Activated gamma-delta T cell treated with anti-CD3 and anti-CD28 coated beads, Interleukin-2, amount 50 U/mL, for 16 hours (primary cell): ENCODE measurements at places on chromosomes 6 and 20.

DNA sequence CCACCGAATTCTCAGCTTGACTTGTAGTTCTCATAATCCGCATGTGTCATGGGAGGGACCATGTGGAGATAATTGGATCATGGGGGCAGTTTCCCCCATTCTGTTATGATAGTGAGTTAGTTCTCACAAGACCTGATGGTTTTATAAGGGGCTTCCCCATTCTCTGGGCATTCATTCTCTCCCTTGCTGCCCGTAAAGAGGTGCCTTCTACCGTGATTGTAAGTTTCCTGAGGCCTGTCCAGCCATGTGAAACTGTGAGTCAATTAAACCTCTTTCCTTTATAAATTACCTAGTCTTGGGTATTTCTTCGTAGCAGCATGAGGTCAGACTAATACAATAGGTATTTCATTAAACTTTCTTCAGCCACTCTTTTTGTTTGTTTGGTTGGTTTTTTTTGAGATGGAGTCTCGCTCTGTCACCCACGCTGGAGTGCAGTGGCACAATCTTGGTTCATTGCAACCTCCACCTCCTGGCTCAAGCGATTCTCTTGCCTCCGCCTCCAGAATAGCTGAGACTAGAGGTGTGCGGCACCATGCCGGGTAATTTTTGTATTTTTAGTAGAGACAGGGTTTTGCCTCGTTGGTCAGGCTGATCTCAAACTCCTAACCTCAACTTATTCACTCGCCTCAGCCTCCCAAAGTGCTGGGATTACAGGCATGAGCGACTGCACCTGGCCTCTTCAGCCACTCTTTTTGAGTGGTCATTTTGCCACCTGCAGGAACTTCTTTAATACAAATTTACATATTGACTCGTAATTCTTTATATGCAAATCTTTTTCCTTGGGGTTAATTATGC is 36.3 kb downstream of the GSTA2 start:
- DNase-seq, result no peak

- no peak for DNase-seq
Measured at GRCh38 chr6:39821742-39822532, 29.8 kb downstream of the DAAM2 start.

DNA sequence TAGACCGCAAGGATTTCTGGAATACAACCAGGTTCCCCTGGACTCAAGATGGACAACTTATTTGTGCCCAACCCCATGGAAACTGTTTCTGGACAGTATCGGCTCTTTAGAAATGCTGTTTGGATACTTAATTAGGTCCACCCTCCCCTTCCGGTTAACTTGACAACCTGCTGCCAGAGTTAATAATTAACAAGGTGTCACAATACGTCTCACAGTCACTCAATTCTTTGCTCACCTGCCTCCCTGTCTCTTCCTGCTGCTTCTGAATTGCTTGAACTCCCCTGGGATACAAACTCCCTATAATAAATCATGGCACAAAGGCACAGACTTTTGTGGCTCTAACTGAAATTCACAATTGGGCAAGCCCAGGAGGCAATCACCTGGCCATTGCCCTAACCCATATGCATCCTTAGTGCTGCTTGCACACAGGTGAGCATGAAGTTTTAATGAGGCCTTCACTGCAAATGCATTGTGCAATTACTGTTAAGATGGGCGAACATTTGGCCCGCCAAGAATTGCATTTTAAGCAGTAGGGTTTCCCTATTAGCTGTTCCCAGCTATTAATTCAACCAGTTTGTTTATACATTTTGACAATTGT is 504.4 kb upstream of the NOX3 start:
- no peak for DNase-seq

GRCh38 chr6:53107091-53107490 is 41.5 kb downstream of the GCM1 start:
- DNase-seq, result no peak

- no peak for DNase-seq
Measured at GRCh38 chr20:4089756-4090487, 74.6 kb upstream of the RNF24 start.

GRCh38 chr6:107418118-107418517 is 41.2 kb downstream of the PDSS2 start:
- no peak for DNase-seq

DNA sequence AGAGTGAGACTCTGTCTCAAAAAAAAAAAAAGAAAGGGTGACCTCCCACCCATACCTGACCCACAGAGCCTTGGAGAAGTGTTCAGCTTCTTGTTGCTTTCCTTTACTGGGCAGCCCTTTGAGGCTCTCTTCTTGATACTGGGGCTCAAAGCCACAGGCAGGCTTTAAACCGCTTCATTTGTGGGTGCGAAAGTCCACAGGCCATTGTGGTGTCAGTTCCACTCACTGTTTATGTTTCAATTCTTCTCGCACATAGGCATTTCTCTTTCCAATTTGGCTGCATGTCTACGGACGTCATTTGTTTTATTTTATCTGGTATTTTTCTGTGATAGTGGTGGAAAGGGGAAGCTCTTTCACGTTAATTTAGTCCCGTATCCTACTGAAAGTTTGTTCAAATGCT is 34.6 kb downstream of the PPARD start:
- DNase-seq, result no peak

- DNase-seq, result no peak
Measured at GRCh38 chr20:36998652-36999051, 47.1 kb upstream of the SAMHD1 start.

- no peak for DNase-seq
Measured at GRCh38 chr6:7882505-7883257, 27.9 kb downstream of the TXNDC5 start.

- DNase-seq, result no peak
Measured at GRCh38 chr6:44263354-44264100, 1.8 kb downstream of the NFKBIE start.

DNA sequence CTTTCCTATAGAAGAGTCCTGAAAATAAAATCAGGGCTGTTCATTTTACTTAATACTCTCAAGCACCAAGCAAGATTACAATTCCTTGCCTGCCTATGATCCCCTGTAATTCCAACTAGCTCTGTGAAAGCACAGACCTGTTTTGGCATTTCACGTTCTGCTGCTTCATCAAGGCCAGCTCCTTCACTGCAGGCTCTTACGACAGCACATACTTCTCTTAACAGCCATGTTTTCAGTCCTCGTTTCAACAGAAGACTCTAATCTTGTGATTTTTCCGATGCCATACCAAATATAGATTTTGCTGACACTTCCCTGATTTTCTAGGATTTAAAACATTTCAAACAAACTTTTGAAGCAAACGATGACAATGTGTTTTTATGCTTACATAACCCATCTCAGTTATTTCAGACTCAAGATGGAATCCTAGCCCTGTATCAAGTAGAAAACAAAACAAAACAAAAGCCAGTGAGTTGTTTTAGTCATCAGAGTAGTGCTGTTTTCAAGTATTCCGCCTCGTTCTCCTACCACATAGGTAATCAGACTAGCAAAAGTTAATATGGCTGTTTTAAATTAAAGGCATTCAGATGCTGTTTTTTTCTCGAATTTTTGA is 616.5 kb upstream of the CITED2 start:
- no peak for DNase-seq

DNA sequence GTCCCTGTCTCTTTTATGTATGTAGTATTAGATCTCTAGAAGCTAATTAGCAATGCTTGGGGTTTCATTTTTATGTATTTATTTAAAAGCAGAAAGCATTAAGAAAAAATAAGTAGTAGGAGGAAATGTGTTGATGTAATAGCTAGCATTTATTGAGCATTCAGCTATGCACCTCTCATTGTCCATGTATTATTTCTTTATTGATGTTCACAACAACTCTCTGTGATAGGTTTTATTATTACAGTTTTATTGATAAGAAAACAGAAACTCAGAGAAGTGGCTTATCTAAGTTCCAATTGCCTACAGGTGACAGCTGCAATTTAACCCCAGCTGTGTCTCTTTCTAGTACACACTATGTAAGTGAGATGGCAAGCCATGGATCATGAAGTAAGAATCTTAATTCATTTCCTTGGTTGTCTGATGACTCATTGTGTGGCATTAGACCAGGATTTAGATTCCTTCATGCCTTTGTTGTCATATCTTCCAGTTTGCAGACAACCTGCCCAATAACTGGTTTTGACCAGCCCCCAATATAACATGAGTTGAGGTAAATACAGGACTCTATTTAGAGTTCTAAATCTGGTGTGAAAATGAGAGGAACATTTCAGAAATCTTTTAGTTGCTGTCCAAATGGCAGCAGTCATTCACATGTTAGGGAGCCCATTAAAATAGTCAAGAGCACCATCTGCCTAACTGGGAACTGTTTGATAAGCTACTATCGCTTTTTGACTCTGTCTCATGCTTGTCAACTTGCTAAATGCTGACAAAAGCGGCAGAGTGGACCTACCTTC is 170.8 kb upstream of the PHACTR1 start:
- DNase-seq, result no peak

DNA sequence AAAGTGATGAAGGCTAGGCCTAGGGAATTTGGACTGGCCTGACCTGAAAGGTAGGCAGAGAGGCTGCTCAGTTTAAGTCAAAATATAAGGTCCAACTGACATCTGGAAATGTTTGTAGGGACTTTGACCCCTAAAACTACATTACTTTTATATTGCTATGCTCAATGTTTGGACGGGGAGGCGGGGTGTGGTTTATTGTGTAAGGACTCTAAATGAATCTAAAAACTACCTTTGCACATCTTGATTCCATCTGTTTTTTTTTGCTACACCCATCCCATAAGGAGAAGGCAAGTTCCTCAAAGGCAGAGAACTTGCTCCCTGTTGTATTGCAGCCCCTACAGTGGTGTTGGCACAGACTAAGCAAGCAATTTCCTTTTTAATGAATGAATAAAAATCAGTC is 227.1 kb downstream of the HACE1 start:
- DNase-seq, result no peak

- no peak for DNase-seq
Measured at GRCh38 chr6:6486595-6486994, 101.9 kb upstream of the LY86 start.

GRCh38 chr20:44218446-44218845 is 7.9 kb upstream of the OSER1 start:
- DNase-seq, result no peak

DNA sequence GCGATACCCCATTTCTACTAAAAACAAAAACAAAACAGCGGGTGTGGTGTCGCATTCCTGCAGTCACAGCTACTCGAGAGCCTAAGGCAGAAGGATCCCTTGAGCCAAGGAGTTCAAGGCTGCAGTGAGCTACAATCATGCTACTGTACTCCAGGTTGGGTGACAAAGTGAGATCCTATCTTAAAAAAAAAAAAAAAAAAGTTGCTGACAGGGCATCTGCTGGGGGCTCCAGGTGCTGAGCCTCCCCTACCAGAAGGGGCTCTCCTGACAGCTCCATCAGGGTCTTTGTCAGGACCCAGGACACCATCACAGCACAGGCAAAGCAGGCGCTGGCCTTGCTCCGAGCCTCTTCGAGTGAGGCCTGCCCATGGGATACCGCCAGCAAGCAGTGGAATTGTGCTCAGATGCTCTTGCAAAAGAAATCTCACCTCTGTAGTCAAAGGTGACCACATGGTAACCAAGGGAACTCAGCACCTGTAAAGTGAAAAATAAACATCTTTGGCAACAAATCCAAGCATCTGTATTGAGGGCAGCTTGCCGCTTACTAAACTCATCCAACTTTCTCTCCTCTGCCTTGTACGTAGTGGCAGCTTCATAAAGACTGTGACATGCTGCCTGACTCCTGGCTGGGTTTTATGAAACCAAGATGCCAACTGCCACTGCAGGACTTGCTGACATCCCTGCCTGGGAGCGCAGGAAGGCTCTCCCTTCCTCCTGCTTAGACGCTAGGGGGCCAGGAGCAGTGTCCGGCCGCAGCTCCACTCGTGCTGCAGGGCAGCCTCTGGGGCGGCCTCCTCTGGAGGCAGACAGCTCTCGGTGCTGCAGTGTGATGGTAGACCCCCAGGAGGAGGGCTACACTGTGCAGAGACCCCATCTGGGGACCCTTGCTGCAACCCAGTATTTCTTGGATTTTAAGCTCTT is 66.9 kb downstream of the PYGB start:
- no peak for DNase-seq

- DNase-seq, result no peak
Measured at GRCh38 chr6:10451828-10452509, 37.1 kb upstream of the TFAP2A start.

DNA sequence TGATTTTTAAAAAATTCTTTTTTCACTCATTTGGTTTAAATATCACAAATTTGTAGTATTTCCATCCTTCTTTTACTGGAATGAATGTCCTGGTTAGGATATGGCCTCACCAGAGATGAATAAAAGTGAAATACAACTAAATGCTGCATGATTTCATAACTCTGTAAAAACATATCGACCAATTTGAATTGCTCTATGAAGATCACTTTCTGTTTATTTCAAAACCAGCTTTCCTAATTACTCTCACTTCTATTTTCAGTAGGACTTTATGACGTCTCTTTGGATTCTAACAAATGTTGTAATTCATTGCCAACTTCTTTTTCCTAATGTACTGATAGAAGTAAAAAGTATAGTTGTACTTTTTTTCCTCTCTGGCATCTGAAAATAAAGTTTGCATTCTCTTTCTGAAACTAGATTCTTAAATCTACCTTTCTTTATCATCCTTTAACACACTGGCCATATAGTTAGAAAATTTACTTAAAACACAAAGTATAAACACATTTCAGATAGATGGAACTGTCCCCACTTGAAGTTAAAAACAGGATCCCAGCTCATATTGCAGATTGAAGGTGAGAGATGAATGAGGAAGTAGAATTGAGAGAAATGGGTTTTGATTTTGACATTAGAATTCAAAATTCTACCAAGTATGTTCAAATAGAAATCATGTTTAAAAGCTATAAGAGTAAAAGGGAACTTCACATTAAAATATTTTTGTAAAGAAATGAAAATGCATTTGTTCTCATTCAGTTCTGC is 40.3 kb upstream of the IL20RA start:
- DNase-seq, result no peak

- DNase-seq, result no peak
Measured at GRCh38 chr6:63597141-63598048, 25.1 kb downstream of the LOC128125822 start.

GRCh38 chr6:111646942-111647341 is 41.3 kb upstream of the TRAF3IP2 start:
- DNase-seq, result no peak

DNA sequence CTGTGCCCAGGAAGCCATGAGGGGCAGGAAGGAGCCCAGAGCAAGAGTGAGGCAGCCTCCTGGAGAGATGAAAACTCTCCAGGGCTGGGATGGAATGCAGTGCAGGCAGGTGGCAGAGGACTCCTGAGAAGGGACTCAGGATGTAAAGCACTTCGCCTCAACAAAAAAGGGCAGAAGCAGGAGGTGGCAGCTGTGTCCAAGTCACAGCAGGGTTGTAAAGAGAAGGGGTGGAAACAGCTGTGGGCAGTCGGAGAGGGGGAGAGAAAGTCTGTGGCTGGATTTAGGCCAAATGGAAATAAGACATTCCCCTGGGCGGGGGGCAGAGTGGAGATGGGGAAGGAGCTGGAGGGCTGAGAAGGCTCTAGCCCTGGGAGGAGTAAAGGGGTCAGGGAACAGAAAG is 34.9 kb downstream of the CYP21A2 start:
- no peak for DNase-seq

DNA sequence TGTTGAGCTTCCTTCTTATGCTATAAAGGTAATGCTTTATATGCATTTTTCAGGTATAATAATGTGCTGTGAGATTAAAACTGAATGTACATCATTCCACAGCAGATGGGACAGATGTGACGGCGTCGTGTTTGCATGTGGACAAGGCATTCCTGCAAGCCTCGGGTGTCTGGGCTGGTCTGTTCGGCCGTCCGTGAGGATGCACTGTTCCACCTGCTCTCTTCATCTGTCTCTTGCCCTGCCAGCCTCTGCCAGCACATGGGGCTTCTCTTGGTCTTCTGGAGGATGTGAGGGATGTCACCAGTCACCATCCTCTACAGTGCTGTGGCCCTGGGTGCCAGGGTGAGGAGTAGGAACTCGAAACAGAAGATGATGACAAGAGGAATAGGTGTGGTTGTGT is 223.2 kb downstream of the ERMARD start:
- DNase-seq, result no peak

- no peak for DNase-seq
Measured at GRCh38 chr6:110938171-110938570, 20.3 kb upstream of the GTF3C6 start.
